ENCODE measurements at places on chromosomes 12 and 14.

- no peak for DNase-seq
Observed at GRCh38 chr12:65986047-65986446, 144.5 kb downstream of the LLPH start.

- DNase-seq, result peak; percentile 33
Observed at GRCh38 chr12:96401076-96401871, 1.0 kb upstream of the CDK17 start.

GRCh38 chr12:39675263-39675662 is 55.7 kb upstream of the ABCD2 start:
- DNase-seq, result no peak

GRCh38 chr14:24944800-24945199 is 105.1 kb downstream of the STXBP6 start:
- no peak for DNase-seq

- DNase-seq, result no peak
Observed at GRCh38 chr14:54362089-54362504, 34.7 kb upstream of the CDKN3 start.

GRCh38 chr14:65261425-65261920 is 151.1 kb upstream of the FUT8 start:
- DNase-seq, result no peak

- no peak for DNase-seq
Observed at GRCh38 chr12:123531091-123531490, 2.4 kb downstream of the RILPL1 start.

GRCh38 chr12:2416158-2416557 is 363.4 kb downstream of the CACNA1C start:
- no peak for DNase-seq

- DNase-seq, result no peak
Observed at GRCh38 chr12:47823422-47824086, 3.9 kb upstream of the HDAC7 start.

DNA sequence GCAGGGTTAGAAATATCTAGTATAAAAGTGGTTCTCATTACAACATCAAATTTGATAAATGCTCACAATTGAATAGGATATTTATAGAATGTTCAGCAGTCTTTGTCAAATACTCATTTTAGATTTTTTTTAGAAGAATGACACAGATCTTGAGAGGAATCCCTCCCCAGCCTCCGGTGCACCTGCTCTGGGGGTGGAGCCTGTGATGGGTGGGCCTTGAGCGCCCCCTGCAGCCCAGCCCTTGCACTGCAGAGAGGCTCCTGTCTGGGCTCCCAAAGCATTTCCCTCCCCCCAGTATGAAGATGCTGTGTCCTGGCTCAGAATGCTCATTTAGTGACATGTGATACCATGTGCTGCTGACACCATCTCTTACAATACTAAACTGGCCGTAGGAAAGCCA is 792.3 kb downstream of the TMEM121 start:
- no peak for DNase-seq

- no peak for DNase-seq
Observed at GRCh38 chr12:127306604-127307215, 960.3 kb upstream of the TMEM132C start.

DNA sequence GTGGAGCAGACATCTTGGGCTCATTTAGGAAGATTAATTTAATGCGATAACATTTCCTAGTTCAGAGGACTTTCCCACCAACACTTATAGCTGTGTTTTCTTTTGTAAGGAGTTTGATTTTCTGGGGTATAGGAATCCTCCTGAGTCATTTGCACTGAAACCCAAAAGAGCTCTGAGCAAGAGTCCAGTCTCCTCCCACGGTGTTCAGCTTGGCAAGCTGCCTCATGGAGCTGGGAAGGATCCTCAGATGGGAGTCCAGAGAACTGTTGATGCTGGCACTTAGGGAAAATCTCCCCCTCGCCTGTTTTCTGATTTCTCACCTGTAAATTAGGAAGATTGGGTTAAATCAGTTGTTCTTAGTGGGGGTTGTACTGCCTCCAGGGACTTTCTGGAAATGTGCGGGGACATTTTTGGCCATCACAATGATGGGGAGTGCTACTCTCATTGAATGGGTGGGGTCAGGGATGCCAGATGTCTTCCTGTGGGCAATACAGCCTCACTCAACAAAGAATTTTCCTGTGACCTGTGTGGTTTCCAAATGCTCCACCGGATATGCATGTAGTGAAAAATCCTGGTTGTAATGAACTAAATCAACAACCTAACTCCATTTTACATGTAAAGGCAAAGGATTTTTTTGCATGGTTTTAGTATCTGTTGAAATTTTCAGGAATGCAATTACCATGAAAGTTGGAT is 150.6 kb downstream of the ADCK1 start:
- DNase-seq, result no peak

DNA sequence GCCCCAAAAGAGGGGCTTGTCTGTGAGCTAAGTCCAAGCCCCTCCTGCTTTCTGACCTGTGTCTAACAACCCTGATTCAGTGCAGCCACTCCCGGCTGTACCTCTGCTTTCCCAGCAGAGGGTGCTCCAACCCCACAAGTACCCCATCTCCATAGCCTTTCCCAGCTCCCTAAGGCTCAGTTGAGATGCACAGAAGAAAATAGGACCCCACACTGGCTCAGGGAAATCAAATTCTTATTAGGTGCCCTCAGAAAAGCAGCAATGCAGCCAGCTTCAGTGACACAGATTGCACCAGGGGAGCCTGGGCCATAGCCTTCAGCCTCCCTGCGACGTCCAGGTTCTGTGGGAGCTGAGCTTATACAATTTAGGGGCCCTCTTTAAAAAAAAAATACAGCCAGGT is 49.9 kb downstream of the LRRC74A start:
- no peak for DNase-seq

DNA sequence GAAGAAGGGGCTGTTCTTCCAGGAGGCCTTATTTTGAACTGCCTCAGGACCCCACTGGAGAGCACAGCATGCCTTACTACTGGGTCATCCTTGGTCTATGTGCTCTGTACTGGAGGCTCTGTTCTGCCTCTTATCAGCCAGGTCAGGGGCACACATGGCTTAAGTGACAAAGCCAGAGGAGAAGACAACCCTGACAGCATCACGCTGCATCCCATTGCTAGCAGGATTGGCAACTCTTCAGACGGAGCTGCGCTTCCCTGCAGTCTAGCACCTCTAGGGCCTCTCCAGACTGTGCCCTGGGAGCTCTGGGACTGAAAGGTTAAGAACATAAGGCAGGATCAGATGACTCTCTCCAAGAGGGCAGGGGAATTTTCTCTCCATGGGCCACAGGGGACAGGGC is 17.3 kb upstream of the TIGAR start:
- DNase-seq, result no peak

- DNase-seq, result no peak
Observed at GRCh38 chr12:84964048-84964447, 51.4 kb upstream of the SLC6A15 start.

GRCh38 chr12:112375105-112375504 is 7.1 kb downstream of the HECTD4 start:
- DNase-seq, result no peak

GRCh38 chr12:51429700-51430099 is 5.1 kb downstream of the SLC4A8 start:
- DNase-seq, result no peak

DNA sequence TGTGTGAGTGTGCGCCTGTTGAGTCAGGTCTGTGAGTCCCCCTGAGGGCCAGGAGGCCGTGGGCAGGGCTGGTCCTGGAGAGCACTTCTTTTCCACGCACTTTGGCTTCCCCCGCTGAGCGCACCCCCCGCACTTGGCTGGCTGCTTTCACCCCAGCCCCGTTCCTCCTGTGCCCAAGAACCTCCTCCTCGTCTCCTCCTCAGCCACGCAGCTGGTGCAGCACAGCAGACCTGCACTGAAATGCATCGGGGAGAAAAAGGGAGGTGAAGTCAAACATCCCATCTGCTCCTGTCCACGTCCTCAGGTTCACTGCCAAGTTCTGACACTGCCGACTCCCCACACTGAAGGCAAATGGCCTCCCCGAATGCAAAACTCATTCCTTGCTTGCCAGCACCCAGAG is 362.7 kb upstream of the SFSWAP start:
- no peak for DNase-seq

- no peak for DNase-seq
Observed at GRCh38 chr12:53999559-54000115, 324 bp upstream of the HOXC9 start.

Data from SIG-M5 (cell line).